ENCODE measurements at places on chromosomes 2 and 18.

DNA sequence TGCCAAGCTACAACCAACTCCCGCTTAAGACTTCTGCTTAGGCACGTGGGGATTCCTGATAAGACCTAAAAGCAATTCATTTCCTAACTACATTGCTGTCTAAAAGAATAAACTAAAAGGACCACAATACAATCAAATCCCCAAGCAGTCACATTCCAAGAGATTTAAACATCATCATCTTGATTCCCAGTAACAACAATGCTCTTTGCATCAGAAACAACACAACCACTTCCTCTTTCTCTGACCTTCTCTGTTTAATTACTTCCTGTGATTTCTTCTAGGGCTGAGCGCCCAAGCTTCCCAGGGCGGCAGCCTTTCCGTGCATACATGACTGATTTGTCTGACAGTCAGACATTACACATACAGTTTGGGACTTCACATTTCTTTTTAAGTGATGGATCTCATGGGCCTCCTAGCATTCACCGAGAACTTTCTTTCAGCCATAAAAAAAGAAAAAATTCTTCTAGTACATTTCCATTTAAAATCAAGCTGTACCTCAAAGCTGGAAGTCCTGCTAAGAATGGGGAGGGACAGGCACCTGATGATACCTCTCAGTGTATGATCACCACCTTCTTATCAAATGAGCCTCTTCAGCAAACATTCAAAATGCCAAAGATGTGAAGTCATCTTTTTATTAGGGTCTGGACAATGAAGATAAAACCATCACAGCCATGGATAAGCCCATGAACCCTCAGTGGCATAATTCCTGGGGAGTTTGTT, 11.5 kb downstream of the SPRED2 start:
- no peak overlapping the region for H3K4me3 ChIP-seq
- H3K4me1 ChIP-seq = peaks cover 13% of the 10 kb centered on the region
- no peaks in the 10 kb centered on the region for H3K36me3 ChIP-seq
- peak; percentile 68 for DNase-seq
- H3K27ac ChIP-seq = no peak overlapping the region

DNA sequence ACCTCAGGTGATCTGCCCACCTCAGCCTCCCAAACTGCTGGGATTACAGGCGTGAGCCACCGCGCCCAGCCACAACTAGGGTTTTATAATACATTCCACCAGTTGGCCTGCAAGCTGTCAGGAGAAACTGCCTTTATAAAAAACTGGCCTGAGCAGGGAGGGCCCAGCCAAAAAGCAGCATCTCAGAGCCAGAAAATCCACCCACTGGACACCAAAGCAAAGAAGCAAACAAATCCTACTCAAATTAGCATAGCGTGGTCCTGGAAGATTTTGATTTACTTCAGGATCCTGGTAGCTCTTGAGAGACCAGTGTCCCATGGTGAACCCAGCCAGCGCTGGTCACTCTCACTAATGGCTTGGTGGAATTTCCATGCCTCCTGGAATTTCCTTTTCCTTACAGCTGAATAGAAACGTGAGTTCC, 60.0 kb upstream of the PXDN start:
- no peak overlapping the region for H3K27ac ChIP-seq
- H3K27me3 ChIP-seq = no peaks in the 10 kb centered on the region
- DNase-seq = no peak
- H3K4me1 ChIP-seq = no peaks in the 10 kb centered on the region

GRCh38 chr2:226837334-226837733, 1.5 kb downstream of the RHBDD1 start:
- H3K4me1 ChIP-seq = peaks cover 45% of the 10 kb centered on the region
- H3K27me3 ChIP-seq = no peaks in the 10 kb centered on the region
- DNase-seq = no peak
- 0 out of 2 replicates have a peak, but pooled peaks cover 3% of the 10 kb centered on the region for H3K36me3 ChIP-seq
- peak overlapping the region; percentile 92 for H3K27ac ChIP-seq
- H3K4me3 ChIP-seq = peak overlapping the region; percentile 74

DNA sequence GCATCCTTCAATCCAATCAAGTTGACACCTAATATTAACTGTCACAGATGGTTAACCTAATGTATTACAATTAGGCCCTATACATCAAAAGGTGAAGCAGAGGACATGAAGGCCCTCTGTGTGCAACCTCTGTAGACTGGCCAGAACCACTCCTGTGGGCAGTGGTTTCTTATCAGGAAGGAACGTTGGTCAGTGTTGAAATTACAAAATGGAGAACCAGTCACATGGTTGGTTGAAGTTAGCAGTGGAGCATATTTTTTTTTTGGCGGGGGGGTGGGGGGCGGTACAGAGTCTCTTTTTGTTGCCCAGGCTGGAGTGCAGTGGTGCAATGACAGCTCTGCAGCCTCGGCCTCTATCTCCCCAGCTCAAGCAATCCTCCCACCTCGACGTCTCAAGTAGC, 19.8 kb downstream of the RNU2-63P start:
- no peak overlapping the region for H3K4me3 ChIP-seq
- H3K4me1 ChIP-seq = peaks cover 4% of the 10 kb centered on the region
- no peak overlapping the region for H3K27ac ChIP-seq
- no peak for DNase-seq
- H3K27me3 ChIP-seq = no peaks in the 10 kb centered on the region

- no peak overlapping the region for H3K4me3 ChIP-seq
- H3K27ac ChIP-seq = no peak overlapping the region
- no peak for DNase-seq
- H3K36me3 ChIP-seq = peaks cover 4% of the 10 kb centered on the region
- peaks cover 19% of the 10 kb centered on the region for H3K4me1 ChIP-seq
These were observed 132.1 kb downstream of the NFATC1 start for GRCh38 chr18:79527656-79528315.

GRCh38 chr2:181281206-181281832, 175.9 kb upstream of the ITGA4 start:
- no peaks in the 10 kb centered on the region for H3K27me3 ChIP-seq
- DNase-seq = no peak
- H3K27ac ChIP-seq = no peak overlapping the region
- H3K4me1 ChIP-seq = no peaks in the 10 kb centered on the region

DNA sequence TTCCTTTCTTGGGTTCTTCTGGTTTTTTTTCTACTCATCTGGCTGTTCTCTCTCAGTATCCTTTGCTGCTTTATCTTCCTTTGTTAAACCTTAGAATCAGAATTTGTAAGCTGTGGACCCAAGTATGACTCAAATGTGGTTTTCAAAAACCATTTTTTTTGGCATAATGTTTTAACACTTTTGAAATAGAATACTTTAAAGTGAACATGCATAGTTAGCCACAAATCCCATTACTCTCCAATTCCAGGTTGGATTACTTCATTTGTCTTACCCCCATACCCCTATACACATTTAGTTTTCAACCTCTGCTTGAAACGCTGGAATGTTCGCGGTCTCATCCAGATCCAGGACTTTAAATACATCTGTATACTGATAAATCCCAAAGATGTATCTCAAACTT, 29.1 kb downstream of the ALMS1 start:
- no peak for DNase-seq
- peaks cover 8% of the 10 kb centered on the region for H3K36me3 ChIP-seq
- no peaks in the 10 kb centered on the region for H3K27me3 ChIP-seq
- H3K4me3 ChIP-seq = no peak overlapping the region
- 0 out of 2 replicates have a peak overlapping the region, but pooled peaks have one; percentile 6 for H3K27ac ChIP-seq

- H3K4me3 ChIP-seq = peak overlapping the region; percentile 71
- H3K27me3 ChIP-seq = no peaks in the 10 kb centered on the region
- no peaks in the 10 kb centered on the region for H3K36me3 ChIP-seq
- peaks cover 86% of the 10 kb centered on the region for H3K4me1 ChIP-seq
- DNase-seq = peak; percentile 78
- peak overlapping the region; percentile 94 for H3K27ac ChIP-seq
These were observed 64.3 kb upstream of the PSMD14 start for GRCh38 chr2:161243905-161244304.

GRCh38 chr2:54347622-54348021, 91.6 kb upstream of the TSPYL6 start:
- H3K4me1 ChIP-seq = peaks cover 6% of the 10 kb centered on the region
- H3K4me3 ChIP-seq = no peak overlapping the region
- no peaks in the 10 kb centered on the region for H3K27me3 ChIP-seq
- H3K36me3 ChIP-seq = no peaks in the 10 kb centered on the region

GRCh38 chr2:88855620-88856408, 164.3 kb downstream of the RPIA start:
- peak; percentile 94 for DNase-seq
- H3K27me3 ChIP-seq = no peaks in the 10 kb centered on the region
- H3K27ac ChIP-seq = peak overlapping the region; percentile 100
- H3K36me3 ChIP-seq = peaks cover 37% of the 10 kb centered on the region

- no peaks in the 10 kb centered on the region for H3K4me1 ChIP-seq
- H3K36me3 ChIP-seq = no peaks in the 10 kb centered on the region
- no peak overlapping the region for H3K27ac ChIP-seq
- no peaks in the 10 kb centered on the region for H3K27me3 ChIP-seq
- H3K4me3 ChIP-seq = no peak overlapping the region
- no peak for DNase-seq
These were observed 151.6 kb downstream of the CAPN13 start for GRCh38 chr2:30655660-30656059.

GRCh38 chr18:50287028-50287440, 458 bp downstream of the CXXC1 start:
- H3K27ac ChIP-seq = peak overlapping the region; percentile 21
- no peaks in the 10 kb centered on the region for H3K27me3 ChIP-seq
- H3K4me3 ChIP-seq = peak overlapping the region; percentile 100
- H3K4me1 ChIP-seq = peaks cover 17% of the 10 kb centered on the region

GRCh38 chr2:69668598-69668997, 25.1 kb upstream of the AAK1 start:
- no peak overlapping the region for H3K4me3 ChIP-seq
- H3K27me3 ChIP-seq = no peaks in the 10 kb centered on the region
- H3K4me1 ChIP-seq = no peaks in the 10 kb centered on the region
- no peak overlapping the region for H3K27ac ChIP-seq

DNA sequence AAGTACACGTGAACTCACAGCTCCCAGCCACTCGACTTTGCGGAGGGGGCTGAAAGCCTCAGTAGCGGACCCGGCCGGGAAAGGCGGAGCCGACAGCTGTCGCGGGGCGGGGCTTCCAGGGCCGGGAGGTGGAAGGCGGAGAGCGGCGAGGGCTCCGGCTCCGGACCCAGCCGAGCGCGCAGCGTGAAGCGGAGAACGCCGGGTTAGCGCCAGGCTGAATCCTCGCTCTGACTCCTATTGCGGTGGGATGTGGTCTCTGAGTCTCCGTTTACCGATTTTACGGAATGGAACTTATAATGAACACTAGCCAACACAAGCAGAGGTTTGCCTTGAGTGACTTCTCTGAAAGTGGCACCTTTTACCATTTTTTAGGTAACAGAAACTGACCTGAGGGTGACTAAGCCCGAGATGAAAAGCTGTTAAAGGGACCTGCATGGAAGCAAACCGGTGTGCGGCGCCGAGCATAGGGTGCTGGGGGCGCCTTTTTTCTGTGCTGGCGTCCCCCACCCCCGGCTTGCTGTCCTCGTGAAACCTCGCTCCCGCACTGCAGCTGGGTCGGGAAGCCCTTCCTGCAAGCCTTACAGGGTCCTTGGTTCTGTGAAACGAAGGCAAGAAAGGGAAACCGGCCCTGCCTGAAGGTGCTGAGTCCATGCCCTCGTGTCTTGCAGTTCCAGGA, 72.9 kb downstream of the EN1 start:
- no peaks in the 10 kb centered on the region for H3K27me3 ChIP-seq
- DNase-seq = no peak
- no peaks in the 10 kb centered on the region for H3K4me1 ChIP-seq
- H3K4me3 ChIP-seq = no peak overlapping the region

- H3K36me3 ChIP-seq = no peaks in the 10 kb centered on the region
- H3K4me1 ChIP-seq = peaks cover 49% of the 10 kb centered on the region
- H3K4me3 ChIP-seq = peak overlapping the region; percentile 92
- DNase-seq = peak; percentile 58
- no peak overlapping the region for H3K27ac ChIP-seq
- H3K27me3 ChIP-seq = no peaks in the 10 kb centered on the region
These were observed 978 bp upstream of the TUBA4A start for GRCh38 chr2:219254590-219255201.

GRCh38 chr18:51011709-51012108, 18.3 kb upstream of the SMAD4 start:
- no peaks in the 10 kb centered on the region for H3K27me3 ChIP-seq
- H3K27ac ChIP-seq = no peak overlapping the region
- peaks cover 6% of the 10 kb centered on the region for H3K4me1 ChIP-seq
- no peak for DNase-seq
- no peak overlapping the region for H3K4me3 ChIP-seq
- no peaks in the 10 kb centered on the region for H3K36me3 ChIP-seq

DNA sequence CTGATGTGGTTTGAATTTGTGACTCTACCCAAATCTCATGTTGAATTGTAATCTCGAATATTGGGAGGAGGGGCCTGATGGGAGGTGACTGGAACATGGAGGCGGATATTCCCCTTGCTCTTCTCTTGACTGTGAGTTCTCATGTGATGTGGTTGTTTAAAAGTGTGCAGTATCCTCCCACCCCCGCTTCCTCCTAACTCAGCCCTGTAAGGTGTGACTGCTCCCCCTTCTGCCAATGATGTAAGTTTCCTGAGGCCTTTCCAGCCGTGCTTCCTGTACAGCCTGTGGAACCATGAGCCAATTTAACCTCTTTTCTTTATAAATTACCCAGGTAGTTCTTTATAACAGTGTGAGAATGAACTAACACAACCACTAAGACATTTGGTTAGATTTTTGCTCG, 458.4 kb downstream of the THSD7B start:
- H3K36me3 ChIP-seq = no peaks in the 10 kb centered on the region
- no peaks in the 10 kb centered on the region for H3K27me3 ChIP-seq
- H3K4me3 ChIP-seq = no peak overlapping the region
- DNase-seq = no peak

GRCh38 chr18:50836521-50836957, 16.7 kb upstream of the MRO start:
- H3K4me3 ChIP-seq = peak overlapping the region; percentile 43
- no peaks in the 10 kb centered on the region for H3K36me3 ChIP-seq
- DNase-seq = peak; percentile 88
- H3K27me3 ChIP-seq = no peaks in the 10 kb centered on the region
- peak overlapping the region; percentile 80 for H3K27ac ChIP-seq

DNA sequence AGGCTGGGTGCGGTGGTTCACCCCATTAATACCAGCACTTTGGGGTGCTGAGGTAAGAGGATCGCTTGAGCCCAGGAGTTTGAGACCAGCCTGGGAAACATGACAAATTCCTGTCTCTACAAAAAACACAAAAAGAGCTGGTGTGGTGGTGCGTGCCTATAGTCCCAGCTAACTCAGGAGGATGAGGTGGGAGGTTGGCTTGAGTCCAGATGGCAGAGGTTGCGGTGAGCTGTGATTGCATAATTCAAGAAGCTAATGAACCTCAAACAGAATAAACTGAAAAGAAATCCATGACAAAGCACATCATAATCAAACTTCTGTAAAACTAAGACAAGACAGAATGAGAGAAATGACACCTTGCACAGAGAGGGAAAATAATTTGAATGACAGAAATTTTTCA, 54.8 kb downstream of the SEMA4F start:
- H3K4me3 ChIP-seq = no peak overlapping the region
- no peaks in the 10 kb centered on the region for H3K27me3 ChIP-seq

Data from Karpas-422 (cell line).